NCI-H446 (cell line): ENCODE measurements at places on chromosomes 3 and 15.
A peak's percentile ranks its signal among the peaks of the same experiment; 100 is the strongest.

DNA sequence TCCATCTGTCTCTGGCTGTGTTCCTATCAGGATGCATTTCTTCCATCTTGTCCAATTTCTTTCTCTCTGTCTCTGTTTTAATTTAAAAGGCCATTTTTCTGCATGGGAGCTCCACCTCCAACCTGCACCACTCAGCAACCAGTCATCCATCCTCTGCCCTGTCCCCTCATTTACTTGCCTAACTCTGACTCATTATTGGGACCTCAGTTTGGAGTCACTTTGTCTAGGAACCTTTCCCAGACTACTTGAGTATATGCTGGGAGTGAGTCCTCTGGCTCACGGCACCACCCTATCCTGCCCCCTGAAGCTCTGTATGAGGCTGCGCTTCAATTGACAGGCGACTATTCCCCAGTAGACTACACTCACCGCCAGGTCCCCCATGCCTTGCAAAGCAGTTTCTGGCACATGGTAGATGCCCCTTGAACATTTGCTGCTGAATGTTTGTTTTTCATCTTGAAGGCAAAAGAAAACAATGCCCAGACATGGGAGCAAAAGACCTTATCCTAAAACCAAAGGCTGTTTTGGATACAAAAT is 513.3 kb upstream of the CFAP20DC start:
- DNase-seq = no peak

DNA sequence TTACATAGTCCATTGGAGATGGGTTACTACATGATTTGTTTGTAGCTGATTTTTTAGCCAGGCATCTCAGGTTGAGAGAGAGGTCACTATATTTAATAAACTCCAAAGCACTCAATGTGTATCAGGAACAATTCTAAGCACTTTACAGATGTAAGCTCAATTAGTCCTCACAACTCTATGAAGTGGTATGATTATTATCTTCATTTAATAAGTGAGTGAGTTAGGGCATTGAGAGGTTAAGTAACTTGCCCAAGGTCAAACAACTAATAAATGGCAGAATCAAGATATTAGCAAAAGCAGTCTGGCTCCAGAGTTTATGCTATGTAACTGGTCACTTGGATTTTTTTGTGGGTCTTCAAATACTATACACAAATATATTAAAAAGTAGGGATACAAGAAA is 56.3 kb upstream of the ABI3BP start:
- no peak for DNase-seq

GRCh38 chr15:94743668-94744067 is 512.3 kb downstream of the MCTP2 start:
- no peak for DNase-seq

DNA sequence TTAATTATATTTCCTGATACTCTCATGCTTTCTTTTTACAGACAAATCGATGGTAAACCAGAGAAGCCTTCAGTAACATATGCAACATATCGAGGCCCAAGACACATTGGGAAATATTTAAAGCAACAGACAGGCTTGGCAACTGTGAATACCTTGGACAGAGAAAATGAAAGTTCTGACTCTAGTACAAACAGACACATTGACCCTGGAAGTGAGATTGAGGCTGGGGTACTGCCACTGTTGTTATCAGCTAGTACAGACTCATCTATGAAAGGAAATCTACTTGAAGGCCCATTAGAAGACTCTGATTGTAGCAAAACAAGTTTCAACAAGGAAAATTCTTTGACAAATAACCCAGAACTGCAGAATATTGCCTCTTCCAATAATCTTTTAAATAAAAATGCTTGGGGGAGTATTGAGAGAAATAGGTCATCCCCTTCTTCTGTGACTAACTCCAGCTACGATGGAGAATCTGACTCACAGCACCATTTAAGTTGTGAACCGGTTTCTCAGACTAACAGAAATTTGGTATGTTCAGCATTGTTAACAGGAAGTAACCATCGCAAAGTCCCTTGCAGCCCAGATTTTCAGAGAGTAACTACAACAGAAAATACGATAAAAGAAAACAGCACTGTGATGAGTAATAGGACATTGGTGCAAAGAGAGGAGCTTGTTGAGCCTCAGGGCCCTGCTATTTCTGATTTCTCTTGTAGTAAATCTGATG is 50.2 kb downstream of the CRYBG3 start:
- no peak for DNase-seq

- DNase-seq = no peak
These were observed 6.3 kb upstream of the LRRC58 start for GRCh38 chr3:120355486-120355885.

- DNase-seq = no peak
These were observed 41.8 kb upstream of the SLC6A11 start for GRCh38 chr3:10774129-10774670.

- DNase-seq = peak; percentile 84
These were observed at the start of gene CHSY1 for GRCh38 chr15:101251830-101252820. Gene CHSY1, minus strand, starts transcription at chr15:101252048. Its CDS starts 592 bp downstream, at chr15:101251456.

DNA sequence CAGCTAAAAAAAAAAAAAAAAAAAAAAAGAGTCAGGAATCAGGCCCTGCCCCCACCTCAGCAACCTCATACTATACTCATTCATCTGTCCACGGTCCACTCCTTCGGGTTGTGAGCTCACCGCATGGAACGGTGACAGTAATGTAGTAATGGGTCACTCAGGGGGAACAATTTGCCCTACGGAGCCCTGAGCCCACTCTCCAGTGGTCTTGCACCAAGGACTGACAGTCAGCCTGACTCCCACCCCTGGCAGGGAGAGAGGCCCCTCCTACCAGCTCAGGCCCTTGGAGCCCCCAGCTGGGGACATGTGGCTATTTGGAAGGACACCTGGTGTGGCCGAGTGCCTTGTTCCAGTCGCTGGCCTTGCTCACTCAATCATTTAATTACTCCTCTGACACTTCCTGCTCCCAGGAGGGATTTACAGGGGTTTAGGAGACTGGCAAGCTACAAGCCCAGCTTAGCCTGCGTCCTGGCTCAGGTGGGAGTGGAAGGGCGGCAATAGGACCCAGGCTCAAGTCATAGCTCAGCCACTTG is 19.9 kb upstream of the CACNA2D2 start:
- DNase-seq = no peak

DNA sequence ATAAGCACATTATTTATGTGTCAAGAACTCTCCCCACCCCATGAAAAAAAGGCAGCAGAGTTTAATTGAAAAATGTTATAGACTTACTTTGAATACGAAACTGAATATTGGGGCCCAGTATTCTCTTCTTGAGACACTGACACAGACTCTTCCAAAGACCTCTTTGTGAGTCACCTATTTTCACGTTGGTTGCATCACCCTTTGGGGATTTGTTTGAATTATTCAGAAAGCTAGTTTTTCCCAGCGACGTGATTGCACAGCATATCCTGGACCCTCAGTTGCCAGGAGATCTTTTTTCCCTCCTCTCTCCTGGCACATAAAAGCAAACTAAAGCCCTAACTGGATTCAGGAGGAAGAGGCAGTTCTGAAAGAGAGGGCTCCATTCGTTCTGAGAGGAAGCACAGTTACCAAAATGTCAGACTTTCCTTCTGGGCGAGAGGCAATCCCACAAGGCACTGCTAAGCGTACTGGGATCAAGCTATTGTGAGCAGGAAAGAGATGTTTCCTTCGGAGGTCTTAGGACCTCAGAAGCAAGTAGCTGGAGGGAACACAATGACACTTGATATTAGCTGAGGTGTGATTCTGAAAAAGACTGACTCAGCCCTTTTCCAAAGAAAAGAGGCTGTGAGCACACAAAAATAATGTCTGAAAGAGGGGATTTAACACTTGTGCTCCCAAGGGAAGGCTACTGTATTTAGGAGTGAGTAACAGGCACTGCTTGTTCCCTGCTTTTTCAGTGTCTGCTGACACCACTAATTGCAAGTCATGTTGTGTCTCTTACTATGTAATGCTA is 65.8 kb upstream of the CADPS start:
- no peak for DNase-seq

DNA sequence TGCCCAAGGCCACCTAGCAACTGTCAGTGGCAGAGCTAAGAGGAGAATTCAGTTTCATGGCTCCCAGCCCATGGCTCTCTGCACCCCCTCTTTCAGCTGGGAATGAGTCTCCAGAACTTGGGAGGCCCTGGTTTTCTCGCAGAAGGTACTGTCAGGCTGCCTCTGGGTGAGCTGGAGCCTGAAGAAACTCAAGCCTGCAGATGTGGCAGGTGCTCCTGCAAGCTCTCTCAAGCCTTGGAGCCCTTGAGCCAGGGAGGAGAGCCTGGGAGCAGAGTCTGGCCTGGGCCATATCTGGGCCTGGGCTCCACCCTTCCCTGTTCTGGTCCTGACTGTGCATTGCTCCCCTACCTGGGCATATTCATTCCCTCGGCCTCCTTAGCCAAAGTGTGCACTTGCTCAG is 74.4 kb upstream of the TLE3 start:
- DNase-seq = no peak

GRCh38 chr15:29711531-29711930 is 110.7 kb downstream of the TJP1 start:
- DNase-seq = no peak

- no peak for DNase-seq
These were observed 1005.8 kb upstream of the NR2F2 start for GRCh38 chr15:95324656-95325055.

- no peak for DNase-seq
These were observed 883 bp downstream of the MAGEF1 start for GRCh38 chr3:184710870-184711492.

DNA sequence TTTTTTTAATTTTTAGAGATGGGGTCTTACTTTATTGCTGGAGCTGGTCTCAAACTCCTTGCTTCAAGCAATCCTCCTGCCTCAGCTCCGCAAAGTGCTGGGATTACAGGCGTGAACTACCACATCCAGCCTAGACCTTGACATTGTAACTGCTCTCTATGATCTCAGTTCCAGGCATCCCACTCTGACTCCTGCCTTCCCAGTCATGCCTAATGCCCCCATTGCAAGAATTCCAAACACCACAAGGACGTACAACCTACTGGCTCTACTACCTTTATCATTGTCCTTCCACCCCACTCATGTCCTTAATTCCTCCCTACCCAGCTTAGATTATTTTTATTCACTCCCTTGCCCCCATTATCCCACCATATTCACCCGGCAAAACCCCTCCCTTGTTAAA is 21.6 kb downstream of the NKIRAS1 start:
- no peak for DNase-seq

DNA sequence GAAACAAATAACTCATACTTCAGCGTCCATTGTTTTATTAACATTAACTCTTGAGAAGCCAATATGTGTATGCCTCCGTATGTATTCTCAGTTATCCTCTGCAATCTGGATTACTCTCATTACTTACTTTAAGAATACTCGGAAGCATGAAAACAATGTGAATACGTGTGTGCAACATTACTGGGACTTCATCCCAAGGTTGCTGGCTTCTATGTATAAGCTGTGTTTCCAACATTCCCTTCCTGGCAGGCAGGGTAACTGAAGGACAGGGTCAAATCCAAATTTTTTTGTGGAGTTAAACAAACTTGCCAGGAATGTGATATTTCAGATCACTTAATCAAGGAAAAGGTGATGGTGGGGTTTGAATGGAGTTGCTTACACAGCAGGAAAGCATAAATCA is 34.5 kb upstream of the NR1I2 start:
- no peak for DNase-seq
